ENCODE measurements at places on chromosomes 7 and 10.

GRCh38 chr10:31883397-31883796 lies 45.2 kb downstream of the ARHGAP12 start:
- peaks cover 23% of the 10 kb centered on the region for H3K4me1 ChIP-seq
- DNase-seq: no peak
- no peaks in the 10 kb centered on the region for H3K36me3 ChIP-seq
- H3K27ac ChIP-seq: no peak overlapping the region
- H3K27me3 ChIP-seq: no peaks in the 10 kb centered on the region
- no peak overlapping the region for H3K4me3 ChIP-seq

DNA sequence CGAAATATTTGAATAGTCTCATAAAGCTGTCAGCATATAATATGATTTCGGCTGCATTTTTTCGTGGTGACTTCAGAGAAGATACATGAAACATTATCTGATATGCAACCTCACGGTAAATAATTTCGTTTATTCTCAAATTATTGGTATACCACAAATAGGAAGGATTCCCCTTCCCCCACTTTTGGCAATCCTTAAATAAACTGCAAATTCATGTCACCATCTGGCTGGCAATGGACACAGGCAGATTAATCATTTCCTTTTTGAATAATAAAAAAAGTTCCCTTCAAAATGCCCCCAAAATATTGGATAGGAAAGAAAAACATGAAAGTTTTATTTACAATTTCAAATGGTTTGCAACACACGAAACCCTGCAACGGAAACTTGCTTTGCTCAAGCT lies 234.5 kb upstream of the MEOX2 start:
- no peak overlapping the region for H3K4me3 ChIP-seq
- no peak for DNase-seq
- no peaks in the 10 kb centered on the region for H3K4me1 ChIP-seq
- H3K27me3 ChIP-seq: no peaks in the 10 kb centered on the region
- H3K36me3 ChIP-seq: no peaks in the 10 kb centered on the region

DNA sequence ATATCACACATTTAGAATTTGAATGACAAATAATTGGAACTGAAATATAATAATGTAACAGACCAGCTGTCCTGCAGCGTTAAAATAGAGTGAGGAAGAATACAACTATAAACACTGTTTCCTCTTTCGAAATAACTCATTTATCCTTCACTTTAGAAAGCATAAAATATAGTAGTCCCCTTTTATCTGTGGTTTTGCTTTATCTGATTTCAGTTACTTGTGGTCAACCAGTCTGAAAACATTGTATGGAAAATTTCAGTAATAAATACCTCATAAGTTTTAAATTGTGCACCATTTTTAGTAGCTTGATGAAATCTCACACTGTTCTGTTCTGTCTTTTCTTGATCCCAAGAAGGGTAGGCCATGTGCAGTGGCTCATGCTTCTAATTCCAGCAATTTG lies 31.7 kb downstream of the POLR1F start:
- no peak overlapping the region for H3K27ac ChIP-seq
- peaks cover 2% of the 10 kb centered on the region for H3K27me3 ChIP-seq
- no peak for DNase-seq
- H3K36me3 ChIP-seq: no peaks in the 10 kb centered on the region
- H3K4me1 ChIP-seq: peaks cover 6% of the 10 kb centered on the region

DNA sequence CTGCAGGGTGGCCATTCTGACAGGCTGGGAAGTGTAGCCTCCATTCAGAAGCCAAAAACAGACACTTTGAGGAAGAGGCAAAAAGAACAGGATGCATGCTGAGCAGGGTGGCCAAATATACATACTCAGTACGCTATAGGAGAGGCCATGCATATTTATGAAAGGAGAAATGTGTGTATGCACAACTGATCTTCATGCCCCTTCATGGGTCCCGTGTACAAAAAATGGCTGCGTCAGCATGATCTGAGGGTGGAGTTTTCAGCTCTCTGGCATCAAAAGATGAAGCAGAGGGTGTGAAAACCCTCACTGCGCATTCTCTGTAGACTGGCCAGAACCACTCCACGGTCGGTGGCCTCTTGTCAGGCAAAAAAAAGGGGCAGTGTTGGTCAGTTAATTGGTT lies 35.5 kb upstream of the OIT3 start:
- H3K4me1 ChIP-seq: no peaks in the 10 kb centered on the region
- H3K27me3 ChIP-seq: no peaks in the 10 kb centered on the region
- H3K4me3 ChIP-seq: no peak overlapping the region

- DNase-seq: no peak
- H3K27ac ChIP-seq: no peak overlapping the region
- H3K27me3 ChIP-seq: no peaks in the 10 kb centered on the region
These were observed 129.5 kb upstream of the MYO3A start for GRCh38 chr10:25804505-25804904.

DNA sequence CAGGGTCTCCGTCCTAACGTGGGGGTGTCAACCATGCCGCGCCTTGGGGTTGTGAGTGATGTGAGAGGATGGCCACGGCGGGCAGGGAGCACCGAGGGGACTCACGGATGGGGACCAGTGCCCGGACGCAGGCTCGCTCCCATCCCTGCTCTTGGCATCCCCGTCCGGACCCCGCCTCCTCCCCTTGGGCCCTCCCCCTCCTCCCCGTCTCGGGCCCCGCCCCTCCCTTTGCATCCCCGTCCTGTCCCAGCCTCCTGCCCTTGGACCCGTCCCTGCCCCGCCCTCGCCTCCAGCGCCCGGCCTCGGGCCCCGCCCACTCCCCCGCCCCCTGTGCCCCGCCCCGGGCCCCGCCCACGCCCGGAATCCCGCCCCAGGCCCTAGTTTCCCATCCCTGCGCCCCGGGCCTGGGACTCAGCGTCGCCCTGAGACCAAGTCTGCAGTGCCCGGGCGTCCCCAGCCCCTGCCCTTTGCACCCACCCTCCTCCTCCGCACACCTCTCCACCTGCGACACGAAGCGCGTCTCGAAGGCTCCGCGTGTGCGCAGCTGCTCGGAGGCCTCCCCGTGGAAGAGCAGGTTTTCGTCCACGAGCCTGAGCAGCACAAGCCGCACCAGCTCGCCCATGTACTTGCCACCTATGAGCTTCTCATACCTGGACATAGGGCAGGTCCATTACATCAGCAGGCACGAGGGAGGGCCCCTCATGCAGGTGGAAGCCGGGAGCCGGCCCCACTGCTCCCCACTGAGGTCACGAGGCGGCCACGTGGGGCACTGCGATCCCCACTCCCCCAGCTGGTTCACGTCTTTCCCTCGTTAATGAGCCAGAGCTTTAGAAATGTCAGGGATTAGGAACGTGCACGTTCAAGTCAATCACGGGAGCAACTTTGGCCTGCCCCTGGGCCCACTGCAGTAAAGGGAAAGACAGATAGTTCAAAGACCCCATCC lies 5.1 kb upstream of the MYL7 start:
- peaks cover 9% of the 10 kb centered on the region for H3K4me1 ChIP-seq
- H3K4me3 ChIP-seq: peak overlapping the region; percentile 69
- H3K36me3 ChIP-seq: no peaks in the 10 kb centered on the region
- H3K27me3 ChIP-seq: peaks cover 4% of the 10 kb centered on the region
- no peak overlapping the region for H3K27ac ChIP-seq
- DNase-seq: peak; percentile 80

DNA sequence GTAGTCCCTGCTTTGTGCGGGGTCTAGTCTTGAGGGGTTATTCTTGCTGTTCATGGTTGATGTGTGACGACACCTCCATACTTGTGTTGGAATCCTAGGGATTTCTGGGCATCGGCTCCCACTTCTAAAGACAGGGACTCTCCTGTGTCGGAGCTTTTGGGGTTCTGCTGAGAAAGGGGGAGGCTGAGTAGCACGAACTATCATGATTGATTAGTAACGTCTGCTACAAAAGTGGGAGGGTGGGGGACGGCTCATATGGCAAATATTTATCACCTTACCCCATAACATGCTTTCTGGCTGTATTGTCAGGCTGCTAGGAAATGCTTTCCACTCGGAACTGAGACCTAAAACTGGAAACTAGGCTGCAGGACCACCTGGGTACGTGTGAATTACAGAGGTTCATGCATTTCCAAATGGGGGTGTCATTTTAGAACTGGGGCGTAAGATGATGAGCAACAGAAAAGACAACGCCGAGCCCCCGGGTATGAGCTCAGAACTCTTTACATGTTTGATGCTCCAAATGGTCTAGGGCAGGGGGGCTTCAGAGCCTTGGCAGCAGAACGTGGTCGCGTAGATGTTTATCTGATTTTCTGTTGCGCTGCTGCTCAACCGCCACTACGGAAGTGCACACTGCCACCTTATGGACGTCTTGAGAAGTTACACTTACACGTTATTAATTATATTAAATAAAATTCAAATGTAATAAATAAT lies 15.1 kb upstream of the NME8 start:
- peaks cover 5% of the 10 kb centered on the region for H3K4me1 ChIP-seq
- no peak overlapping the region for H3K27ac ChIP-seq
- peak overlapping the region; percentile 73 for H3K4me3 ChIP-seq

GRCh38 chr10:69789164-69789576 lies 12.5 kb upstream of the COL13A1 start:
- H3K4me3 ChIP-seq: no peak overlapping the region
- no peaks in the 10 kb centered on the region for H3K4me1 ChIP-seq
- peaks cover 3% of the 10 kb centered on the region for H3K27me3 ChIP-seq
- no peak overlapping the region for H3K27ac ChIP-seq
- no peaks in the 10 kb centered on the region for H3K36me3 ChIP-seq
- peak; percentile 14 for DNase-seq

DNA sequence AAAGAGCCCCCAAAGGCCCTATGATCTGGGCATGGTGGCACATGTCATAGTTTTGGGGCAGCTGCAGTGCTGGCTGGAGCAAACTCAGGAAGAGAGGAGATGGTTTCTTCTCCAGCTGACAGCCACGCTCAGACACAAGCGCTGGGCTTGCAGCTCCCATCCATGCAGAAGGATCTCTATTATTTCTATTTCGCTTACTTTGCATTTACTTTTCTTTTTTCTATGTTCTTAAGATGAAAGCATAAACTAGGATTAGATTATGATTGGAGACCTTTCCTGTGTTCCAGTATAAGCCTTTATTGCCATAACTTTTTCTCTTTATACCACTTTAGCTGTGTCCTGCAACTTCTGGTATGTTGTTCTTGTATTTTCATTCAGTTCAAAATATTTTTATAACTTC lies 5.0 kb downstream of the JAKMIP3 start:
- peaks cover 10% of the 10 kb centered on the region for H3K27me3 ChIP-seq
- no peak for DNase-seq
- no peaks in the 10 kb centered on the region for H3K36me3 ChIP-seq
- peaks cover 5% of the 10 kb centered on the region for H3K4me1 ChIP-seq
- H3K27ac ChIP-seq: no peak overlapping the region

Measured in activated naive CD4-positive, alpha-beta T cell treated with anti-CD3 and anti-CD28 coated beads for 36 hours (primary cell).